ENCODE measurements at places on chromosomes 1 and 21. TPM values are rescaled to one million over a fixed set of nuclear protein-coding genes. Genes with fewer than 3 reads are reported as not detected.

Gene HSPA6
- 8.3 TPM for total RNA-seq

Gene GJA4
- not detected for total RNA-seq

Gene AMY1A
- not detected for total RNA-seq

Gene THEMIS2
- 0.79 TPM for total RNA-seq

Gene CIART
- 2.2 TPM for total RNA-seq

Gene EXO1
- 25.9 TPM for total RNA-seq

Gene MTHFR
- total RNA-seq: 4.5 TPM

Gene PRDM15
- 2.9 TPM for total RNA-seq

Gene EDARADD
- total RNA-seq: 3.4 TPM

Gene PRDM16
- total RNA-seq: 0.06 TPM

Gene DDX59
- 14.1 TPM for total RNA-seq

Gene EPHX1
- total RNA-seq: 193 TPM

Gene FAM177B
- not detected for total RNA-seq

Gene DCAF6
- 24.6 TPM for total RNA-seq

Gene IPO13
- total RNA-seq: 15.0 TPM

Gene SRSF11
- 59.1 TPM for total RNA-seq

Gene LAPTM5
- total RNA-seq: 0.24 TPM

Gene SH2D1B
- 0.13 TPM for total RNA-seq

Gene TMEM54
- total RNA-seq: 44.3 TPM

Gene S100A8
- not detected for total RNA-seq

Gene SLAMF9
- 0.34 TPM for total RNA-seq

Gene NTMT2
- total RNA-seq: not detected

Gene SPRR2E
- not detected for total RNA-seq

Gene HES2
- 2.6 TPM for total RNA-seq

Gene GBP5
- 0.09 TPM for total RNA-seq

Gene C1QTNF12
- 1.7 TPM for total RNA-seq

Gene HCRTR1
- total RNA-seq: not detected

All from A549 treated with Mapracorat at 1 μM for 4 hours (cell line).